ENCODE measurements at places on chromosomes 1 and 21.

GRCh38 chr1:212315907-212316306 is 30.7 kb downstream of the PPP2R5A start:
- no peak for DNase-seq

- peak; percentile 22 for DNase-seq
Observed at GRCh38 chr1:221840511-221841243, 98.8 kb upstream of the DUSP10 start.

DNA sequence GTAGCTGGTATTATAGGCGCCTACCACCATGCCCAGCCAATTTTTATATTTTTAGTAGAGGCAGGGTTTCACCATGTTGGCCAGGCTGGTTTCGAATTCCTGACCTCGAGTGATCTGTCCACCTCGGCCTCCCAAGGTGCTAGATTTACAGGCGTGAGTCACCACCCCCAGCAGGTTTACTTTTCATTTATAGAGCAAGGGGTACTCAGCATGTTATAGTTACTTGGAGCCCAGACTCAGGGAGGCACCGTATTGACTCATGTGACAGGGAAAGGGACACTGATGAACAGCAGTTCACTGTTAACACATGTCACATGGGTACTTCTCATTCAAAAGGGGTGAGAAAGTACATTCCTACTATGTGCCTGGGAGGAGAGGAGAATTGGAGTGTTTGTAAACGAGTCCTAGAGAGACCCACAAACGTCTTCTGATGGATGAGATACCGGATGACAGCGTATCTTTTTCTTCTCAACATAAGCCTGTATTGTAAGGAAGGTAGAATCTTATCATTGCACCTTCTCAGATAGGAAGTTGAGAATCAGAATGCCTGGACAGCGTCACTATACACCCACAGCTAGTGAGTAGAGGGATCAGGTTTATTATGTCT is 510.0 kb downstream of the USP25 start:
- DNase-seq = no peak

DNA sequence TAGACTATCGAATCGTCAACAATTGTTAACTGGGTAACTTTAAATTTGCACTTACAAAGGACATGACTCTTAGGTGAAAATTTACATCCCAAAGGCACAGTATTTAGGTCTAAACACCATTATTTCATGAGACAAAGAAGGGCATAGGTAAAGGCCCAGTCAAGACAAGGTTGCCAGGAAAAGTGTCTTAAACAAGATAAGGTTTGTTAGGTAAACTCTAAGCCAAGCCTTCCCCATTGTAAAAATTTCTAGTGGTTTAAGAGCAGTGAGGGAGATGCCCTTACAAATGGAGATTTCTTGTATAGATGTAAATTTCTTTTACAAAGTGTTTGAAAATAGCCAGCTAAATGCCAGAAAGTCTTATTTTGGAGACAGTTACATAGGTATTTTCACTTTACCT is 36.9 kb upstream of the FNBP1L start:
- no peak for DNase-seq

DNA sequence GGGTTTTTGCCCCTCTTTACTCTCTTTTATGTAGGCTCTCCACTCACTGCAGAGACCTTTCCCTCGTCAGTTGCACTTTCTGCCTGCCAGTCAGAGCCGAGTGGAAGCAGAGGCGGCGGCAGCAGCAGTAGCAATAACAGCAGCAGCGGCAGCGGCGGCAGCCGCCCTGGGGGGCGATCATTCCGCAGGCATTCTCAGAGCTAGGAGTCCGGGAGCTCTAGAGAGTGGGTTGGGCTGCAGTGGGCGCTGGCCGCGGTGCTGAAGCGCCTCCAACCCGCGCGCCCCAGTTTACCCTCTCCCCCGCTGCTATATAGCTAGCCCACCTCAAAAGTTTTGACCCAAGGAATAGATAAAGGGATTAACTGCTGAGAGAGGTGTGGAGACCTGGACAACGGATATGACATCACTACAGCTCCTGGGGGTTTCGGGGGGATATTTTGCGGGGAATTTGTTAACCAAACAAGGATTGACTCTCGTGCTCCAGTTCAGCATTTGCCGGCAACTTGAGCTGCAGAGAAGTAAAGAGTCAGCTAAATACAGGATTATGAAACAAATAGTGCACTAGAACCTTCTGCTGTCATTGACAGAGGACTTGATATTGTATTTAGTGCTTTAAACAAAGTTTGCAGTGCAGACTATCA is at the start of gene OLFM3:
TSS of gene OLFM3 (minus strand) at position 102 of the 641 bp plus-strand sequence.
- no peak for DNase-seq

GRCh38 chr1:244599937-244600350 is 53.0 kb upstream of the DESI2 start:
- DNase-seq = no peak

GRCh38 chr1:42014823-42015222 is 96.1 kb upstream of the HIVEP3 start:
- no peak for DNase-seq

DNA sequence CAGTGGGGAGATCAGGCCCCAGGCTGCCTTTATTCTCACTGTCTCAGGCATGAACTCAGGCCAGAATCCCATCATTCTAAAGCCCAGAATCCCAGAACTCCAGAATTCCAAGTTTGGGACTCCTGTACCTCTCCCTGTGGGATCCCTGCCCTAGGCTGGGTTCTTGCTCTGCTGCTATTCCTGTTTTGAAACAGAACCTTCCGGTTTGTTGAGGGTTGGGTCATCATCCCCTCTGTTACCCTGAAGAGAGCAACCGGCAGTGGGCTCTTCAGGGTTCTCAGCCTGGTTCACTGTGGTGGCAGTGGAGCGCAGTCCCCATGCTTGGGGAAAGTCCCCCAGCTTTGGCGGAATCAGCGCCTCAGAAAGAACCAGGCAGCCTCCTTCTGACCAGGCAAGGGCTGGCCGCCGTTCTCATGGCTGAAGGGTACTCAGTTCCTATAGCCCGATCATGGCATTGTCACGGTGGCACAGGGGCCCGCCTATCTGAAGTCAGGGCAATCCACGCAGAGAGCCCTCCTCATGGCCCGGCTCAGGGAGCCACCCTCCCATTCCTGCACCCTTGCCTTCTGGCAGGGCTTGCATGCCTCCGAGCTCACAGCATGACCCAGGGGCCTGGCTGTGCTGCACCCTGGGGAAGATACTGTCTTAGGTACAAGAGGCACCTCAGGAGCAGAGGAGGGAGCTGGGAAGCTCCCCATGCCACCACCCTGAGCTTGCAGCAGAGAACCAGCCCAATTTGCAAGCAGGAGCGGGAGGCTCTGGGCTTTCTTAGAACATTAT is 335.6 kb upstream of the VAMP3 start:
- no peak for DNase-seq

DNA sequence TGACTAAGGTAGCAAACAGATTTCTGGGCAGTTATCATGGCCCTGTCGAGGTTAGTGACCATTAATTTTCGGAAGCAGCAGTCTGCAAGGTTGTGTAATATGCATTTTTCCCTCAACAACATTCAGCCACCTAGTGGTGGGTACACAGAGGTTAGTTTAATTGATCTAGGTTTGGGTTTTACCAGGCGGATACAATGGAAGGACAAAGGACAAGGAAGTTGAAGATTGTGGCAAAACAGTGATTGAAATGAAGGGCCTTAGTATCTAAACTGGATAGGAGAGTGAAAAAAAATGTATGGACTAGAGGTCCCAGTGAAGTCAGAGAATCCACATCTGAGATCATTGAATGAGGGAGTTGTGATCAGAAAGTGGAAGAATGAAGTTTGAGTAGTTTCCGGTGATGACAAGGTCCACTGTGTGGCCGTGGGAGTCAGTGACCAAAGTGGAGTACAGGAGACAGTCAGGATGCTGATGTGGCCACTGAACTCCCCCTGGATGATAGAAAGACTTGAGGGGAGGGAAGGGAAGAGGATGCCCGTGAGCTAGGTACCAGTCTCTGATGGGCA is 2.8 kb downstream of the ARMH1 start:
- DNase-seq = no peak

DNA sequence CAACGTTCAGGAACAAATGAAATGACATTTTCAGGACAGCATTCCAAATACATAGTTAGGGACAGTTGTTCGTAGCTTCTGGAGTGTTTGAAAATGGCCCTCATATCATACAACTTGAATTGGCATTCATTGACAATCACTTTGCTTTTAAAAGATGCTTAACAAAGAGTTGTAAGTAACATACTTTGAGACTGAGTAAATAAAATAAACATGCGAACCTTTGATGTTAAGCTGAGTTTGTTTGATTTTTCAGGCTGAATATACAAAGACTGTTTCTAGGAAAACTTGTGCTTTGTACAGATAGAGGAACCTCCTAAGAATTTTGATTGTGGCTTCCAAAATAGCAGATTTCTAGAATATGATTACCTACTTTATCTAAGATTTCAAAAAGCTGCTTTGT is 45.3 kb downstream of the ITSN1 start:
- DNase-seq = no peak

- no peak for DNase-seq
Observed at GRCh38 chr1:232378266-232379062, 251.5 kb downstream of the SIPA1L2 start.

- peak; percentile 26 for DNase-seq
Observed at GRCh38 chr1:62384276-62385005, 52.4 kb upstream of the USP1 start.

GRCh38 chr1:89842567-89843272 is 21.9 kb downstream of the LRRC8D start:
- no peak for DNase-seq

DNA sequence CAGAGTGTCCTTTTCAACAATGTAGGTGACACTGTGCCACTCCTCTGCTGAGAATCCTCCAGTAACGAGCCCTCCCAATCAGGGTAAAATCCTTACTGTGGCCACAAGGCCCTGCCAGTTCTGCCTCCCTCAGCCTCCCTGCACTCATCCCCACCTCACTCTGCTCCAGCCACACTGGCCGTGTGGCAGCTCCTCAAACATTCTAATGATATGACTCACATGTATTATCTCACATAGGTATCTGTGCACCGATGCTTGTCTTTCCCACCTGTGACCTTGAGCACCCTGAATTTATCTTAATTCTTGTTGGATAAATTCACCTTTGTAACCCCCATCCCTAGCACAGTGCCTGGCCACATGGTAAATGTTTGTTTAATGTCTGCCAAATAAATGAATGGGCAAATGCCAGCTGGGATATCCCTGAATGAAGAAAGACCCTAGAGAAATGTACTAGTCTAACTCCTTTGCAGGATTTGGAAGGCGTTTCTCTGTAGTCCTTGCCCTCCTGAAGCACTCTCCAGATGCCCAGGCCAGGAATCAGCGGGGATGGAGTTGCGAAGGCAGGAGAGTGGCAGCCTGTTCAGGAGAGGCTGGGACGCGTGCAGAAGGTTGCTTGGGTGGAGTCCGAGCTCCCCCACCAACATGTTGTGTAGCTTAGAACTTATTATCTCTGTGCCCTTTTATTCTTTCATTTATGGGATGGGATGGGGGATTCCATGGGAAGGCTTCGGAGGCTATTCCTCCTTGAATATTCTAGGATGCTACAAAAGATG is 106.0 kb downstream of the TMEM53 start:
- no peak for DNase-seq

DNA sequence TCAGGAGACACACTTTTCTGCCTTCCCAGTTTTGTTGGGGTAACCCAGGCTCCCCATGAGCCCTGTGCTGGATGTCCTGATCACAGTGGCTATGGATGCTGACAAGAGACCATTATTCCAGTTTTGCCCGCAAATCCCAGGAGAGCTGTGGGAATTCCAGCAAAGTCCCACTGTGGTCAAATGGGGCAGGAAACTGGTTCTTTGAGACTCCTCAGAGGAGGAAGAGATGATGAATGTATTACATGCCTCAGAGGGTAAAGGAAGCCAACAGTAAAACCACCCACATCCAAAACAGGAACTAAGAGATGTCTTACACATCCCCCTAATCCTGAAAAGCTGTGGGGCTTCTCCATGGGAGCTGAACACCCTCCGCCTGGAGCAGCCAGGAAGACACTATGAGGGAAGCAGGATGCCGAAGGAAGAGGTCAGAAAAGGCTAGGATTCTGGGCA is 12.8 kb upstream of the MPZL1 start:
- no peak for DNase-seq

GRCh38 chr1:194277927-194278326 is 1091.5 kb upstream of the B3GALT2 start:
- no peak for DNase-seq

DNA sequence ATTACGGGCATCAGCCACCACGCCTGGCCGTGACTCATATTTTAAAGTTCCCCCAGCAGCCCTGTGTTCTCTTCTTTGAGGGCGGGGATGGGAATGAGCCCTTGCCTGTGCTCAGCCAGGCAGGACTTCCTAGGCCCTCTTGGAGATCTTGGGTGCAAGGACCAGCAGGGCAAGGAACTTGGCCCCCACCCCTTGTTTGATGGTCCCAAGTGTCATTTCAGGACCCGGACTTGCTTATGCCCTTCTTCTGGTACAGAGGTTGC is 9.3 kb downstream of the RASSF5 start:
- DNase-seq = no peak

DNA sequence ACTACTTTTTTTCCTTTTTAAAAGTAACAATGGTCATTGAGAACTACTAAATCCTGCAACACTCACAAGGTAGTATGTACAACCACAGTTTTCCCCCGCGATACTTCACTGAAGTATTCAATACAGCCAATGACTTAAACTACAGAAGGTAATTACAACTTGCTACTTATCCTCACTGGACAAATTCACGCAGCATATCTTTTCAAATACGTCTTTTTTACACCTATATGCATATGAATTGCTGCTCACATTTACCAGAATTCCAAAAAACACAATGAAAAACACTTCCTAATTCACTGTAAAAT is 12.4 kb downstream of the NRIP1 start:
- no peak for DNase-seq

GRCh38 chr1:21232044-21232443 is 55.3 kb upstream of the EIF4G3 start:
- peak; percentile 69 for DNase-seq

DNA sequence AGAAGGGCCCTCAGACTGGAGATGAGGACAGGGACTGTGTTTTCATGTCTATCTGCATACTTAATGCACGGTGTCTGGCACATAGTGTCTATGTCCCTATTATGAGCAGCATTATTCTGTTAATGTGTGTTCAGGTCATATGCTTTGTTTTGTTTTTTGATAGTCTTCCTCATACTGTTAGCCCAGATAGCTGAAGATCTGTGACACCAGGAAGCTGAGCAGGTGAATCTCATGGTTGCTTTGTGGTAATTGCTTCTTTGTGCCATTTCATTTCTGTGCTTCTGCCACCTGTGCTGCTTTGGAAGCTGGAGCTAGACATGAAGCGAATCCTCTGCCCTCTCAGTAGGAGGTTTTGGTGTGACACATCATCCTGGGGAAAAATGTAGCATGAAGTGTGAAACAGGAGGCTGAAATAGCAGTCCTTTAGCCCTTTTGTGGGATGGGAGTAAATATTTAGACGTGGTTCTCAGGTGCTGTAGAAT is 15.8 kb downstream of the SMAP2 start:
- no peak for DNase-seq

GRCh38 chr1:193799948-193800690 is 613.7 kb upstream of the B3GALT2 start:
- no peak for DNase-seq

- no peak for DNase-seq
Observed at GRCh38 chr1:203596673-203597210, 29.9 kb upstream of the ATP2B4 start.

DNA sequence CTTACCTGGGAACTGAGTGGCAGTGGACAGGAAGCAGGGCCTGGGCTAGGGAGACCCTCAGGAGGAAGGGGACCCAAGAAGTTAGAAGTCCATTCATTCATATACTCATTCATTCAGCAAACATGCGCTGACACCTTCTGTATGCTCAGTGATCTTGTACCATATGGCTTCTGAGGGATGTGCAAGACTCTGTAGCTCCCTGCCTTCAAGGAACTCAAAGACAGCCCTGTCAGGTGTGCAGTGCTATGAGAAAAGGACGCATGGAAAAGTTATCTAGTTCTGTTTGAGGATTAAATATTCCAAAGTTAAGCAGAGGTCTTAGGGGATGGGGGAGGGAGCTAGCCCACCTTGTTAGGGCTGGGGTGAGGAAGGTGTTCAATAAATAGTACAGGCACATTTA is 12.5 kb downstream of the DMAP1 start:
- no peak for DNase-seq

Measured in tibial nerve (tissue), 4 donors.